ENCODE measurements at places on chromosomes 1 and 21.

DNA sequence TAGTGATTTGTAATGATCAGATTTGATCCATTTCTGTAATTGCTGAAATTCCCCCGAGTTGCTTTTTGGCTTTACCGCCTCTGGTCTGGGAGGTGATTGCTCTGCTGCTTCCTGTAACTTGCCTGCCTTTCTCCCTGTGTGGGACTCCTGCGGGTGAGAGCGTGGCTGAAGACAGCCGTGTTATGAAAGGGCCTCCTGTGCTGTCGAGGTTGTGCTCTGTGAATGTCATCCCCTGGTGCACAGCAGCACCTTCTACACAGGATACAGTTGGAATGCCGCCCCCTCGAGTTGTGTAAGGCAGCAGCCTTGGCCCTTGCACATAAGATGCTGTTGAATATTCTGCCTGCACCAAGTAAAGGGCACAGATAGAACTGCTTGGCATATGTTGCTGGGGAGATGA is 5.9 kb downstream of the SOD1 start:
- no peak for DNase-seq

DNA sequence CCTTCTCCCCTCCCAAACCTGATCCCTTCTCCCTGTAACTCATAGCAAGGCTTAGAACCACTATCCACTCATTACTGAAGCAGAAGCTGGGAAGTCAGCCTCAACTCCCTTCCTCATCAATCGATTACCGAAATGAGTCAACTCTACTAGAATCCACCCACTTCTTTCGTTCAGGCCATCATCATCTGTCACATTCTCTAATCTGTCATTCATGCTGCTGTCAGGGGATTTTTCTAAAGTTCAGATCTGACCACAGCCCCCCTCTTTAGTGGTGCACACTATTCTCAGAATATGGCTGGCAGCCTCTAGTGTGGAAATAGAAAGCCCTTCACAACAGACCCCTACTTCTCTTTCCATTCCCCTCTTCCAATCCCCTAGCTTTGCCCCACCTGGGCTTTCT is 5.1 kb downstream of the NT5C1A start:
- no peak for DNase-seq

DNA sequence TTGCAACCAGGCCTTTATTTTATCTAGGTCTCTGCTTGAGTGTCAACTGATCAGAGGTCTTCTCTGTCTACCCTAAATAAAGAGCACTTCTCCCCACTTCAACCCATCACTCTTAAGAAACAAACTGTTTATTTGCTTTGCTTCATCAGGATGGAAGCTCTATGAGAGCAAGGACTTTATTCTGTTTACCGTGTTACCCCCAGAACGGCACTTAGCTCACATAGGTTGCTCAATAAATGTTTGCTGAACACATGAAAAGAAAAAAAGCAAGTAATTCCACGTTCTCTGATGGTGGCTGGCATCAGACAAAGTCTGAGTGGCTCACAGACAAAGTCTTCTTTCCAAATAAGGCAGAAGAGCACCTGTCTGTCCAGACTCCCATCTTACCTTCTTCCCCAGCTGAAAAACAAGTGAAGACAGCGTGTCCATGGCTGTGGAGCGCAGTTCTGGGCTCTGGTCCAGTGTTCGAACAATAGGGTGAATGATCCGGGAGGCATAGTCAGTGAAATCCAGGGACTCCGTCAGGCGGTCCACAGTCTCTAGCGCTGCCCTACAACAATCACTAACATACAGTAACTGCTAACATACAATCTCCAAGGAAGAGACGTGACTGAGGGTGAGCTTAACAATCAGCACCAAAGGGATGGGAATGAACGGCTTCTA is 22.9 kb downstream of the ANGPTL7 start:
- DNase-seq = no peak

- no peak for DNase-seq
These were observed 9.3 kb upstream of the ST6GALNAC5 start for GRCh38 chr1:76857973-76858372.

DNA sequence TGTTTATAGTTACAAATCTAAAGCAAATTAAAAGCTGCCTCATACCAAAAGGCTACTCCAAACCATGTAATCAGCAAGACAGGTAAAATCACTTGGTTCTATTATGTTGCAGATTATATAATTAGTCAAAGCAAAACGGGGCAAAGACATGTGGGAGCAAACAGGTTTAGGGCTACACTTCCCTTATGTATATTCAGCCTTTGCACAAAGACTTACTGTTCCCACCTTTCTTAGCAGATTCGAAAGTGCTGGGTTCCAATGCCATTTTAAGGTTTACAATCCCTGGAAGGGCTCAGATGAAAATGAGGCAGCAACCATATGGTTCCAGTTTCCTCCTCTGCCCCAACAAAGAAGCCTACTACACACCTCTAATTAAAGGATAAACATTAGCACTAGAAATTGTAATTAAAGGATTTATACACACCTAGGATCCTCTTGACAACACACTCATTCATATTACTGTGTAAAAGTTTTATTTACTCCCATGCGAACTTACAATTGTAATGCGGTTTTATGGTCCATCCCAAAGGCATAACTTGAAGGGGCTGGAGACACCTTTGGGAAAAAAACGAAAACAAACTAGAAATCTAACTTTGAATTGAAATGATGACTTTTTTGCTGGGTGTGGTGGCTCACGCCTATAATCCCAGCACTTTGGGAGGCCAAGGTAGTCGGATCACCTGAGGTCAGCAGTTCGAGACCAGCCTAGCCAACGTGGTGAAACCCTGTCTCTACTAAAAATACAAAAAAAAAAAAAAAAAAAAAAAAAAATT is 117.3 kb upstream of the PKN2 start:
- no peak for DNase-seq

DNA sequence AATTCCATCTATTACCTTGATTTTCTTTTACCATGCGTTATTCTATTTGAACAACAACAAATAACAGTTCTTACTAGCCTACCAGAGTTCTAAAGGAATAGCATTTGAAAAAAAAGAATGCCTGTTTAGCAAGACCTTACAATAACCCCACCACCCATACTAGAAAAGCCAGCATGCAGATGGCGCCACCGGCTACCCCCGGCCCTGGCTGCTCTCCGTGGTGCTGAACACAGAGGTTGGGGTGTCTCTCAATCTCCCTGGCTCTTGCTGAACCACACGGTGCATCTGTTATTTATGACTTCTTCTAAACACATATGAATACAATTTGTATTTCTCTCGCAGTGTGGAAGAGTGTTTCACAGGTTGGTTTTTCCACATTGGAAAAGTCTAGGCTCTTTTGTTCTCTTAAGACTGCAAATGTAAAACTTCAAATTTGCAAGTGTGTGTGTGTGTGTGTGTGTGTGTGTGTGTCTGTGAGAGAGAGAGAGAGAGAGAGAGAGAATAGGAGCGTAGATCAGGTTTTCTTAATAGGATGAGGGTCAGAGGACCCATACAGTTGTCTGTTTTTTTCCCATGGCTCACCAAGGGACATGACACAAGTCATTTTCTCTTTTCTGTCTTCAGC is 13.6 kb downstream of the GRIK3 start:
- DNase-seq = no peak

GRCh38 chr1:234486858-234487840 is 8.2 kb upstream of the TARBP1 start:
- no peak for DNase-seq

GRCh38 chr1:100538913-100539835 is 1.2 kb downstream of the GPR88 start:
- no peak for DNase-seq

DNA sequence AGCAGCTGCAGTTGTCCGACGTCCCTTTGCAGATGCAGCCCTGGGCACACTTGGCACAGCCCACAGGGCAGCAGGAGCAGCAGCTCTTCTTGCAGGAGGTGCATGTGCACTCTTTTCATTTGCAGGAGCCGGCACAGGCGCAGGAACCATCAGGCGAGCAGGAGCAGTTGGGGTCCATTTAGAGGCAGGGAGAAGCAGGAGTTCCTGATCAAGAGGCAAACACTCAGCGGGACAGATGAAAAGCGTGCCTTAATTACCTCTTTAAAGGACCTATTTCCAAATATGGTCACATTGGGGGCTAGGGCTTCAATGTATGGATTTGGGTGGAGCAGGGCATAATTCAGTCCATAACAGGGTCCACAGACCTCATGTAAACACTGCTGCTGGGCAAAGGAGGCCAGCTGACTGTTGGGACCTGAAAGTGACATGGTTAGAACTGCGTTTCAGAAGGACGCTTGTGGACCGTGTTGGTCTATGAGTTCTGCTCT is 4.3 kb upstream of the CPLANE2 start:
- no peak for DNase-seq

DNA sequence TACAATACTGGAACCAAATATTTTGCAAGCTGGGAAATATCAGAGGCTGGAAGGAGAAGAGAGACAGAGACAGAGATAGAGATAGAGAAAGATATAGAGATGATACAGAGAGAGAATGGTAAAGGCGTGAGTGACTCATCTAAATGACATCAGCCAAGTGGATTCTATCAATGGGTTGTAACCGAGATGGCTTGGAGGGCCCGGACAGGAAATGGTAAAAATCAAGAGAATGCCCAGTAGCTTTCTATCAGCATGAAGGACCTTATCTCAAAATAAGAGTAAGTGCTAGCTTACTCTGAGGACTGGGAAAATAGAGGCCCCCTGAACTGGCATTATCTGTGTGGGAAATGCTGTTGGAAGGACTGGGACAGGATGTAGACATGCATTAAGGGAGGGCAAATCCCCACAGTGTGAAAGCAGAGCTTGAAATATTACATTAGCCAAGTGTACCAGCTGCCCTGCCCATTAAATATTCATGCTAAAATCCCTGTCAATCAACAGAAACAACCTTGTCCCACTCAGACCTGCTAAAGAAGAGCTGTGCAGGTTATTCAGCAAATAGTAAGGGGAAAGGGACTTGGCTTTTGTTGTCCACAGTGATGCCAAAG is 76.6 kb upstream of the ZNF644 start:
- no peak for DNase-seq

- DNase-seq = no peak
These were observed 11.0 kb downstream of the UBL4B start for GRCh38 chr1:110123224-110123623.

- DNase-seq = no peak
These were observed 44.7 kb downstream of the ETS2 start for GRCh38 chr21:38850277-38850951.

DNA sequence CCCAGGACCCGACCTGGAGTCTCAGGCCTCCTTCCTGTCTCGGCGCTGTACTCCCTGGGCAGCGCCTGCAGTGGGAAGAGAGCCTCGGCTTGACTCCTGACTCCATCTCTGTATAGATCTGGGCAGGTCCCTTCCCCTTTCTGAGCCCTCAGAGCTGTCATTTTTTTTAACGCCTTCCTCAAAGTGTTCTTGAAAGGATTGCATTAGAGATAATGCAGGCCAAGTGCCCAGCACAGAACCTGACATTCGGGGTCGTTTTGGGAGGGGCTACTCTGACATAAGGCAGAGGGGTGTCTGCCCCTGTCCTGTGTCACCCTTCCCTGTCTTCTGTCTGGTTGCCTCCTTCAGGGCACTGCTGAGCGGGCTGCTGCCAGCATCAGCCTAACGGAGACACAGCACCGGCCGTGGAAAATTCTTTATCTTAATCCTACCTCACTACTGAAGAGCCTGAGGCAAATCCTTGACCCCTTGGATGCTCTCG is 271.6 kb downstream of the TRABD2B start:
- no peak for DNase-seq

Measured in stimulated activated CD4-positive, alpha-beta T cell treated with anti-CD3 and anti-CD28 coated beads, Interleukin-1b, Interleukin-23, amount 100 ng/mL, for 4 hours (primary cell).